ENCODE measurements at places on chromosomes 3 and 15. TPM values are rescaled to one million over a fixed set of nuclear protein-coding genes. Genes with fewer than 3 reads are reported as not detected.

The AMOTL2 gene
- 46.2 TPM for total RNA-seq

The CCR8 gene
- total RNA-seq = not detected

The VILL gene
- total RNA-seq = not detected

The TUSC7 gene
- total RNA-seq = not detected

The CCR2 gene
- total RNA-seq = not detected

The PLSCR5 gene
- not detected for total RNA-seq

The FRMD5 gene
- total RNA-seq = 2.6 TPM

The GOLGA8H gene
- total RNA-seq = 1.2 TPM

The ADGRG7 gene
- not detected for total RNA-seq

The DLL4 gene
- total RNA-seq = 1.2 TPM

Data from A549 treated with ZK216348 at 1 μM for 4 hours (cell line).